ENCODE measurements at places on chromosomes 3 and 15.
A peak's percentile ranks its signal among the peaks of the same experiment; 100 is the strongest.

DNA sequence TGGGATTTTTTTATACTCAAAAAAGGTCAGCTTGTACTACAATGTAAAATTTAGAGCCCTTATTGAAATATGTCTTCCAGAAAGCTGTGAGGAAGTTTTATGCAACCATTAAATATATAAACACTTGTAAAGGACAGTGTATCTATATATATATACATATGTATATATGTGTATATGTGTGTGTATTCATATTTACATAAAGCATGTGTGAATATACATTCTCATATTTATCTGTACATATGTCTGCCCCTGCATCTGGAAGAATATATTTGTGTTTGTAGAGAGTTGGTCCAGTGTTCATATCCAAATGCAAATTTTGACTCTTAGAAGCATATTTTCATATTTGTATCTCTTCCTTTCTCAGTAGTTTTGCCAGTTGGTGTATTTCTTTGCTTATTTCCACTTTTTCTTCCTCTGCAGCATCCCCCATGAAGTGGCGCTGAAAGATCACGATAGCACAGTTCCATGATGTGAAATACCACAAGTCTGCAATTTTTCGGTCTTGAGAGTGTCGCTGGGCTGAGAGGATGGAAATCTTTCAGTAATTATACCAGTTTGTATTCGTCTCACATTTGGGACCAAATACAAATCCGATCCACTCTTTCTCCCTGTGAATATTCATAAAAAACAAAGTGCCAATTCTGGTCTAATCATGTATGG lies 311.7 kb upstream of the DPH6 start:
- no peak for DNase-seq

- DNase-seq: no peak
Observed at GRCh38 chr3:13718000-13718399, 161.9 kb downstream of the WNT7A start.

- DNase-seq: peak; percentile 43
Observed at GRCh38 chr3:186788482-186789370, 5.3 kb downstream of the EIF4A2 start.

- DNase-seq: no peak
Observed at GRCh38 chr3:18370672-18371071, 54.5 kb downstream of the SATB1 start.

DNA sequence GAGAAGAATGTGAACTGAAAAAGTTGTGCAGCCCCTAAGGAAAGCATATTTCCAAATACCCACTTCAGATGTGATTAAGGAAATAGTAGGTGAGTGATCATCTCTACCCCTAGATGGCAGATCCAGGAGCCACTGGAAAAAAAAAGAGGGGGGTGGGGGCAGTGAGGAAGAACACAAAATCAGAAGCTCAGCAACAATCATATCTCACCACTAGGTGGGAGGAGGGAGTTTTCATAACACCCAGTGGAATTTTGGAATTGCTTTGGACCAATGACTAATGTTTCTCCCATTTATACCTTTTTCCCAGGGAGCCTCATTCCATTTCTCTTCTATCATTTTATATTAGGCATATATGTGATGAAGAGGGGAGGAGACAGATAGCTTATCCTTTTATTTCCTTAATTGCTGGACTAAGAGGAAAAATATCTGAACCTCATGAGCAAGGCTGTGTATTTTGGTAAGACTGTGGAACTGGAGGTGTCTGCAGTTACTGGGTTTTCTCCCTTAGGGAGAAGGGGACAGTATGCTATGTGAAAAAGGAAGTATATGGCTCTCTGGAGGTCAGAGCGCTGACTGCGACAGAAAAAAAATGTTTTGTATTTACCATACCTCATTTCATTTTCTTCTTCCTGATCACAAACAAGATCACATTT lies 363.4 kb downstream of the GAP43 start:
- peak; percentile 51 for DNase-seq

DNA sequence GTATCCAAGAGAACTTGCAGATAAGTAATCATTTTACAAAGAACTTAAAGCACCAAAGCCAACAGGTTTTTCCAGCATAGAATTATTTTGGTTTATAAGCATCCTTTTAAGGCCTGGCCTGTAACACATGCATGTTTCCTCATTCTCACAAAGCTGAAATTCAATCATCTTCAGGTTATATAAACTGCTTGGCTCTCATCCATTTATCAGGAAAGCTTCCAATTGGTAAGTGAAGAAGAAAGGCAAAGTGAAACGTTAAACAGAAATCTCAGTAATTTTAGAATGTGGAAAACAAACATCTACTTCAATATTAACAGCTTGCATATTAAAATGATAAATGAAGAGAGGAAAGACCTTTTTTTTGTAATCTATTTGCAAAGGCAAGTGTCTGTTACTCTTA lies 1.6 kb downstream of the SERP1 start:
- DNase-seq: no peak

DNA sequence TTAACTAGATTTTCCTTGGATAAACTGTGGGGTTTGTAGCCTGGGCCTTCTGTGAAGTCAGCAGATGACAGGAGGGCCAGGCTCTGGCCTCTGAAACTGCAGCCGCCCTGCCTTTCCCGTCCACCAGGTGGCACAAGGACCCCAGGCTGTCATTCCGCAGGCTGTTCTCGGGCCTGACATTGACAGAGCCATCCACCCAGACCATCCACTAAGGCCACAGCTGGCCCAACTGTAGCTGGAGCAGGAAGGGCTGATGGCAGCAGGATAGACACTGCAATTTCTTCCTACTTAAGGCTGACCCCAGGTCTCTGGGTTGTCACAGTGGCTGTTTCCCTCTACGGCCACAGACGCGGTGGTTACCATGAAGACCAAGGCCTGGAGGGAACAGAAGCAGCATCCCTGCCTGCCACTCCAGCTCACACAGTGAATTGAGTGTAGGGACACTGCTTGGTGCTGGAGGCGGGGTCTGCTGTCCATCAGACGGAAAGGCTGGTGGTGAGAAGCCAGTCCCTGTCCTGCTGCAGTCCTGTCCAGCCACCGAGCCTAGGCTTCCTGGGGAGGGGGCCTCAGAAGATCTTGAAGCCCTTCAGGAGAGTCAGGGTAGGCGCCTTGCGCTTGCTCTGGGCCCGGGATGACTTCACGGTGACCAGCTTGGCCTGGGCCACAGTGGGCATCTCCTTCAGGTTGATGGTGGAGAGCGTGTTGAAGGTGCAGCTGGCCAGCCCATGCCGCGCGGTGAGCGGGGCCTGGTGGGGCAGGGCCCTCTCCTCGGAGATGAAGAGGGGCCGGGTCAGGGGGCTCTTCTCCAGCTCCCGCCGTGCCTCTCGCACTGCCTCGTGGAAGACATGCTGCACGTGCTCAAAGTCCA lies 9.4 kb downstream of the SLC51B start:
- peak; percentile 79 for DNase-seq

DNA sequence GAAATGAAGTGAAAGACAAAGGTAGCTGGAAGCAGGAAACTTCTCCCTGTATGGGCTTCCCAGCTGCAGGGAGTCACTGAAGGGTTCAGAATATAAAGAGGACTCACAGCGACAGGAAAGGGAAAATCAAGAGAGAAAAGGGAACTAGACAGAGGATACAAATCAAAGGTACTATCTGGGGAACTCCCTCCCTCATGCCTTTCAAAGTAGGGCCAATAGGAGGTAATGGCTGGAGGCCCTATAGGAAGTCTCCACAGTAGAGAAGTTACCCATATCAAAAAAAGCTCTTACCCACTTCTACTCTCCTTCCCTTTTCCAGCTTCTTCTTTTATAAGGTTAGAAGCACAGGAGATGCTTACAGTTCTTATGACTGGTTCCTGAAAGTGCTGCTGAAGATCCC lies 43.5 kb downstream of the FMN1 start:
- no peak for DNase-seq

DNA sequence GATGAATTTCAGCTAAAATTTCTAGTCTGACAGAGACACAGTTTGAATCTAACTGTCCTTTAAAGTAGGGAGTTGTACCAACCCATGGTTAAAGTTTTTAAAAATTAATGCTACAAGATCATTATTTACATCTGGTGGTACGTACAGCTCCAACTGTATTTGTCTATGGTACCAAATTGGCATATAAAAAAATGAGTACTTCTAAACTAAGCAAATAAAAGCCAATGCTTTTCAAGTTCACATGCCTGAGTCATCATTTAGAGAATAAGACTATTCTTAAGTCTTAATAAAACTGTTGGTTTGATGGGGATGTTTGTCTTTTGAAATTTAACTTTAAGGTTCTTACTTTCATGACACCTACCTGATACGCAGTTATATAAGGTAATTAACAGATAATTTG lies 21.0 kb upstream of the IFT57 start:
- DNase-seq: no peak
